ENCODE measurements at places on chromosomes 11 and 22.

DNA sequence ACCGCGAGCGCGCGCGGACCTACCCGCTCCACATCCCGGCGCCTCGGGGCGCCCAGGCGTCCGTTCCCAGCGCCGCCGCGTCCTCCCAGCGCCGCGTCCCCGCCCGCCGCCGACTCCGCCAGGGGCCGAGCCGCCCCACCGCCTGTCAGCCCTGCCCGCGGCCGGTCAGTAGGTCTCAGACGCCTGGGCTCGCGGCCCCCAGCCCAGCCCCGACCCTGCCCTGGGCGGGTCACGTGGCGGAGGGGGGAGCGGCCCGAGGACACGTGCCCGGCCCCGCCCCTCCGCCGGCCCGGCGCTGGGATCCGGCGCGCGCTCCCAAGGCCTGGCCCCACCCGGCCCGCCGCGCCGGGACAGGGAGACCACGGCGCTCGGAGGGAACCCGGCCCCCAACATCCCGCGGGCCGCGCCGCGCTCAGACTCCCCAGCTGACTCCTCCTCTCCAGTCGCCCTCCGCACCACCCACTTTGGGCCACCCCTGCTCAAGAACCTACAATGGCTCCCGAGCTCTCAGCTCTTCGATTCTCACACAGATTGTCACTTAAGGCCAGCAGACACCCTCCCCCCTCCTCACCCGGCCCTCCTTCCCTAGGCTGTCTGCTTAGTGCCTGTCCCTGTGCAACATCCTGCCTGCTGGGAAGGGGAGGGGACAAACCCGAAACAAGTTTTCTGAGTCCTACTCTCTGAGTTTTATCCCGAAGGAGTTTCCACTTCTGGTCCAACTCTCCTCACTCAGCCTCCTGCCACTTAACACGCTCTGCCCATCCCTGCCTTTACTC, at the start of gene RAB3IL1:
Gene RAB3IL1 (minus strand): TSS at position 233 of the 776 bp plus-strand sequence. CDS start 199 bp downstream, at position 34.
- DNase-seq, result no peak

DNA sequence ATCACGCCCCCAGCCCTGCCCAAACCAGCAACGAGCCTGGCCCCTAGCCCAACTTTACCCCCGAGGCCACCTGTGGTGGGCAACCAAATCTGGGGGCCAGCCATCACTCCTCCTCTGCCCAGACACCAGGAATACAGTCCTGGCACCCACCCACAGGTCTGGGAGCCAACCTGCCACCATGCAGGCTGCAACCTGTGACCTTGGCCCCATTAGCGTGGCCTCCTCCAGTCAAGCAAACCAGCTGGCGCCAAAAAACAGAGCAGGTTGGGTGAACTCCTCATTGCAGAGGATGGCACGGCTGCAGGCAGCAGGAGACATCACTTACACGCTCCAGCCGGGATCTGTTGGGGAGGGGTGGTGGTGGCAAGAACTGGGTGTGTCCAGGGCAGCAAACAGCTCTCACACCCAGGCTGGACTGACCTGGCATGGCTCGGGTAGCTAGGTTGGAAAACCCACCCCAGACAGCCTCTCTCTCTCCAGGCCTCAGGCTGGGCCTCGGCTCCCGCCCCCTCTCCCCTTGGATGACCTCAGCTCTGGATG, 65.5 kb upstream of the TCF20 start:
- DNase-seq, result no peak

DNA sequence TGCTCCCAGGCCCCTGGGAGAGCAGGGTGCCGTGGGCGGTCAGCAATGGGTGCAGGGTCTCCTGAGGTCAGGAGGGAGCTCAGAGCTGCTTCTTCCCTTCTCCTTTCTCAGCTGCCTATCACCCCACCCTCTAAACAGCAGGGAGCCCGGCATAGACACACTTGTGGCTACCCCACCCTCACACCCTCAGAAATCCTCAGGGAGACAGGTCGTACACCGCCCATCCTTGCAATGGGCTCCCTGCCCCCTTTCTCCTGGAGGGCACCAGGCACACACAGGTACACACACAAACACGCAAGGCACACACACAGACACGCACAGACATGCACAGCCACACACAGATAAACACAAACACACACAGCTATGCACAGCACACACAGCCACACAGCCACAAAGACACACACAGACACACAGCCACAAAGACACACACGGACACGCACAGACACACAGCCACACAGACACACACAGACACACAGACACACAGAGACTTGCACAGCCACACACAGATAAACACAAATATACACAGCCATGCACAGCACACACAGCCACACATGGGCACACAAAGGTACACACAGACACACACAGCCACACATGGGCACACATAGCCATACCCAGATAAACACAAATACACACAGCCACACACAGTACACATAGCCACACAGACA, 44.9 kb upstream of the TH start:
- no peak for DNase-seq

GRCh38 chr11:67694875-67695555, 20.6 kb upstream of the ALDH3B2 start:
- no peak for DNase-seq

- DNase-seq, result no peak
Measured at GRCh38 chr11:9230296-9230695, 34.9 kb downstream of the DENND5A start.

- DNase-seq, result no peak
Measured at GRCh38 chr11:129840236-129840635, 24.6 kb downstream of the TMEM45B start.

- DNase-seq, result no peak
Measured at GRCh38 chr22:37244114-37244921, at the start of gene RAC2. Gene RAC2, minus strand, starts transcription at chr22:37244269. Its CDS starts 121 bp downstream, at chr22:37244148.

DNA sequence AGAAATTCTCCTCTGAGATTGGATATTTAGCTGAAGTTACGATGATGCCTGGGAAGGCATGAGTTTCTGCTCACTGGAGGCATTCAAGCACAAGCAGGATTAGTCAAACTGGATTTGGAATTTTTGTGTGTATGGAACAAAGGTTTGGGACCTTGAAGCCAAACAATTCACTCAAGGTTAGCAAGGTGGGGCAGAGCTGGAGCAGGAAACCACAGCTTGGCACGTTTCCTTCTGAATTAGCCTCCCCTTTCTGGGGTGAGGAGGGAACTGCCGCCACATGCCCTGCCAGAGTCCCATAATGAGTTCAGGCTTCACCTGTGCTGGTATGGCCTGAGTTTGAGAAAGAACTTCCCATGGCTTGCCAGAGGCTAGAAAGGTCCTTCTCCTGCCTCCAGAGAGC, 50.9 kb upstream of the RRAS2 start:
- DNase-seq, result no peak

Data from GM18507 (cell line).